ENCODE measurements at places on chromosomes 5 and 9.

GRCh38 chr9:4517274-4517673 is 27.0 kb downstream of the SLC1A1 start:
- no peak for DNase-seq

DNA sequence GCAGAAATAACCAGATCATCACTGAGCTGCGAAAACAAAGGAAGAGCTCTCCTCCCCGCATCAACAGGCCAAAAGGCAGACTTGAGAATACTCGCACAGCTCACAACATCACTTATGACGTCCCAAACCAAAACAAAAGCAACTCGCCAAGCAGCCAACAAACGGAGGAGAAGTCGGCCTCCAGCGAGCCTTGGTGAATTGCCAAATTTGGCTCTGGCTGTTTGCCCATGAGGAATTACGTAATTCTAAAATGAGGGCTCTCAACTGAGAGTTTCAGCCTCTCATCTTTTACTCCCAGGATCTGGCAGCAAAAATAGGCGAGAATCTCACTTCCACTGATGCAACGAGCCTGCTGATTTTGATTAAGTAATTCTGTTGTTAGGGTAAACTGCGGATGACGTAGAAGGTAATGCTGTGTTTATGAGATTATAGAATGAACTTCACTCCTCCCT is 51.7 kb upstream of the SEMA6A start:
- peak; percentile 93 for DNase-seq

DNA sequence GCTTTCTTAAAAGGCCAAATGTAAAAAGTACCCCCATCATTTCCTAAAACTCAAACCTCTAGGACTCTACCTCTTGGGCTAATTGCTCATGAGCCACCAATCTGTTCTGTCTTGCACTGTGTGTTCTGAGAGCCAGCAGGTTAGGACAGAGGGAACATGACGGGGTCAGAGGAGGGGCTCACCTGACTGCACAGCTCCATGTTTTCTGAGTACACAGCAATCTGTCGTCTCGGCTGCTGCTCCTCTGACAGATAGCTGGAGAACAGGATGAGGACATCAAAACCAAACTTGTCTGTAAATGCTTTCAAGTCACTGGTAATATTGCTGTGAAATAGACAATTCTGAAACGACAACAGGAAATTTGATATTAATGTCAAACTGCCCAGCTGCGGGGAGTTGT is 50.9 kb upstream of the PCA3 start:
- DNase-seq = no peak

- DNase-seq = no peak
Observed at GRCh38 chr5:78000191-78000590, 224.1 kb upstream of the TBCA start.

Data from stomach (tissue), 19 donors.